ENCODE measurements at places on chromosomes 7 and 10.

DNA sequence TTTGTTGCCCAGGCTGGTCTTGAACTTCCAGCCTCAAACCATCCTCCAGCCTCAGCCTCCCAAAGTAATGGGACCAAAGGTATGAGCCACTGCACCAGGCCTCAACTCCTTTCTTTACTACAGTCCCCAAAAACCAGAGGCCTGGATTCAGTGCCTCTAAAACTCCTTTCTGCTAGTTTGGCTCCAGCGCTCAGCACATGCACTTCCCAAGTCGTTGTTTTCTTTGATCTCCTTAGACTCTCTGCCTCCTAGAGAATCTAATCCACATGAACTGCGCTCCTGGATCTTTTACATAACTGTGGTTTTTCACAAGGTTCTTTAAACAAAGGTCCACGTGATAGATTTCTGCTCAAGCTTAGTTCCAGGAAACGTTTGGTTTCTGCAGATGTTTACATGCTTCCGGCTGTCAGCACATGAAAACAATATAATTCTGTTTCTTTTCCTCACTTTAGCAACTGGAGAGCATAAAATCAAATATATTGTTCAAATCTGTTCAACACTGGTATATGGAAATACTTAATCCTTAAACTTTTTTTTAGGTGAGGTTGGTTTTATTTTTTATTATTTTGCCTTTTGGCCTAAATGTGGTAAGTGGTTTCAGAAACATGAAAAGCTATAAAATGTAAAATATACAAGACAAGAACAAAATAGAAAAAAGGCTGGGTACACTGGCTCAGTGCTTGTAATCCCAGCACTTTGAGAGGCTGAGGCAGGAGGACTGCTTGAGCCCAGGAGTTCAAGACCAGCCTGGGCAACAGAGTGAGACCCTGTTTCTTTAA is 270.5 kb upstream of the MKLN1 start:
- DNase-seq = peak; percentile 33

DNA sequence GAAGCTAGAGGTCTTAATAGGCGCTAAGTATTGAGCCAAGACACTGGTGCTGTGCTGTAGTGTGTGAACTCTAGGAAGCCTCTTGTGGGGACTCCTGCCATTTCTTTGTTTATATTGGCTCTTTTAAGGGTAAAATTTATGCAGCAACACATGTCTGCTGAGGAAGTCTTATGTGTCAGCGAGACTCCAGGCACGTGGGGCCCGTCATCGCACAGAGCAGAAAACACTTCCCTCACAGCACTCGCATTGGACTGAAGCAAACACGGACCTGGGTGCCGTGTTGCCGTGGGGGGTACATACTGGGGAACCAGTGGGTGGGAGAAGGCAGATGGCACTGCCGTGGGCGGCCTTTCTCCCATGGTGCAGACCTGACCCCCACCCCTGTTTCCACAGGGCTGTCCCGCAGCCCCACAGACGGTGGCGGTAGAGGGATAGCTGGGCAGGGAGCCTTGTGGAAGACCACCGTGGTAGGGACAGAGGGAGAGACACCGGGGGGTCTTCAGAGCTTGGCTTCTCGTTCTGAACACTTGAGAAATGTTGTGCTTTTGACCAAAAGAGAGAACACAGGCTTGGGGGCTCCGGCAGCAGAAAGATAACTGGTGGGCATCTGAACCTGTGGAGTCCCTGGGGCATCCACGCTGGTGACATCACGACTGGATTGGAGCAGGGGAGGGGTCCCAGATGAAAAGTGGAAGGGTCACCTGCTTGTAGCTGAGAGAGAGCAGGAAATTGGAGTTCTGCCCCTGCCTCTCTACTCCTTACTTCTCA is 284.7 kb upstream of the SHH start:
- no peak for DNase-seq

GRCh38 chr7:122949186-122949585 is 46.3 kb downstream of the TAS2R16 start:
- no peak for DNase-seq

GRCh38 chr10:24871011-24871935 is 81.1 kb downstream of the PRTFDC1 start:
- DNase-seq = no peak

DNA sequence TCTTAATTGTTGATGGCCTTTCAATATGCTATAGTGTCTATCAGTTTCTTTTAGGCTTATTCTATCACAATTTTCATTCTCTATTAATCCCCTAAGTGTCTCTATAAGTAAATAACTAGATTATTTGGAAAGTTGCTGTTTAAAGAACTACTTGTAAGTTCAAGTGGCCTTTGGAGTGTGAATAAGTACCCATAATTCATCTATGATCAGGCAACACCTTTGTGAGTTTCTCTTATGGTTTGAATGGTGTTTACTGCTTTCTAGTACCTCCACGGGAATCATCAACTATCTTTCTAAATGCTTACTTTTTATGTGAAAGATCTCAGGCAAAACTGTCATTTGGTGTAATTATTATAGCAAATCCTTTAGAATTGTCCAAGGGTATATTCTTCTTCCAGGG is 166.7 kb downstream of the POU6F2 start:
- DNase-seq = no peak

GRCh38 chr7:111438369-111439289 is 123.7 kb downstream of the IMMP2L start:
- DNase-seq = peak; percentile 65

DNA sequence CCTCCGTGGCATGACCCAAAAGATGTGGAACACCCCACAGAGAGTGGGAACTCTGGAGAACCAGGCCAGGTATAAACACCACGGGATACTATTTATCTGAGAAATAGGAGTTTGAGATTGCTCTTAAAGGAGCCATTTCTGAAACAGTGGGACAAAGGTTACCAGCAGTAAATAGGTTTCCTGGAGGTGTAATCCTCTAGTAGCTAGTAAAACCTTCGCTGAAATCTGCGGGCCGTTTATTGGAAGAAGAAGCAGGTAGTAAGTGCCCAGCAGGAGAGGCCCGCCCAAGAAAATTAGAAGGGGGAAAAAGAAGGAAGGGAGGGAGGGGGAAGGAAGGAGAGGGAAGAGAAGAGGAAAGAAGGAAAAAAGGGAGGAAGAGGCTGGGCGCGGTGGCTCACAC is 51.6 kb downstream of the CHST3 start:
- DNase-seq = no peak

DNA sequence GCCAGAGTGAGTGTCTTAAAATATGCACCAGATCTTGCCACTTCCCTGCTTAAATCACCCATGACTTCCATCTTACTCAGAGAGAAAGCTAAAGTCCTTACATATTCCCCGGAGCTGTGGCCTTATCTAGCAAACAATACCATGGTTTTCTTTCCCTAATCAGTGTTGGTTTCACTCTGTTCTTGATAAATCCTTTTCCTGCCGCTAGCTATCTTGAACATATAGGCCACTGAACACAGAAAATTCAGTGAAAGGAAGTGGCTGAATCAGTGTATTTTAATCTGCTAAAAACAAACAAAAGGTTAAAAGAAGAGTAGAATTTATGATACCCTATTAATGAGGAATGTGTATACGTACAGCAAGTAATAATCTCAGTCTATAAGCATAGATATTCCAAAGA is 42.0 kb upstream of the JAZF1 start:
- DNase-seq = no peak

GRCh38 chr7:55303220-55303619 is 61.9 kb upstream of the LANCL2 start:
- DNase-seq = no peak

GRCh38 chr7:129423700-129424410 is 10.4 kb upstream of the STRIP2 start:
- DNase-seq = peak; percentile 76

DNA sequence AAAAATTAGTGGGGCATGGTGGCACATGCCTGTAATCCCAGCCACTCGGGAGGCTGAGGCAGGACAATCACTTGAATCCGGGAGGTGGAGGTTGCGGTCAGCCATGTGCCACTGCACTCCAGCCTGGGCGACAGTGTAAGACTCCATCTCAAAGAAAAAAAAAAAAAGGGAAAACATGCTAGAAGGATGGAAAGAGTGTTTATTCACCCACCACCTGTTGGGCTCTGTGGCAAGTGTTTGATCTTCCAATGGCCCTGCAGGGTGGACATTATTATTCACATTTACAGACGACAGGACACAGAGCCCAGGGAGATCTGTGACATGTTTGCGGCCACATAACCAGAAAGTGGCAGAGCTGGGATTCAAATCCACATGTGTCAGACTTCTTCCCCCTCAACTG is 33.2 kb upstream of the SMARCD3 start:
- no peak for DNase-seq

GRCh38 chr10:77162697-77163096 is 474.9 kb downstream of the KCNMA1 start:
- peak; percentile 95 for DNase-seq

DNA sequence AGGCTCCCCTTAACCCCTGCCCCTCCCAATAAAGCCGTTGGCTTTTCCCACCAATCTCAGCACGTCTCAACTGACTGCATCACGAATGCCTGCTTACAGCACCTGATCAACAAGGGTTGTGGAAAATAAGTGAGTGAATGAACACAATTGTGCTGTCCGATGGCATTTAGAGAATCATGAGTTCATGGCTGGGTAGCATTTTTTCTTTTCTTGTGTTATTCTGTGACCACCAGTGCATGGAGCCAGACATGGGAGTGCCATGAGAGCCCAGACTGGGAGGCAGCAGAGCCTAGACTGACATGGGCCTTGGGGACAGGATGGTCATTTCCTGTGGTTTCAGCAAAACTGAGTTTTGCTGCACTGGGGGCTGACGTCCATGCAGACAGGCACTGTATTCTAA is 254.1 kb upstream of the IGFBP3 start:
- no peak for DNase-seq

DNA sequence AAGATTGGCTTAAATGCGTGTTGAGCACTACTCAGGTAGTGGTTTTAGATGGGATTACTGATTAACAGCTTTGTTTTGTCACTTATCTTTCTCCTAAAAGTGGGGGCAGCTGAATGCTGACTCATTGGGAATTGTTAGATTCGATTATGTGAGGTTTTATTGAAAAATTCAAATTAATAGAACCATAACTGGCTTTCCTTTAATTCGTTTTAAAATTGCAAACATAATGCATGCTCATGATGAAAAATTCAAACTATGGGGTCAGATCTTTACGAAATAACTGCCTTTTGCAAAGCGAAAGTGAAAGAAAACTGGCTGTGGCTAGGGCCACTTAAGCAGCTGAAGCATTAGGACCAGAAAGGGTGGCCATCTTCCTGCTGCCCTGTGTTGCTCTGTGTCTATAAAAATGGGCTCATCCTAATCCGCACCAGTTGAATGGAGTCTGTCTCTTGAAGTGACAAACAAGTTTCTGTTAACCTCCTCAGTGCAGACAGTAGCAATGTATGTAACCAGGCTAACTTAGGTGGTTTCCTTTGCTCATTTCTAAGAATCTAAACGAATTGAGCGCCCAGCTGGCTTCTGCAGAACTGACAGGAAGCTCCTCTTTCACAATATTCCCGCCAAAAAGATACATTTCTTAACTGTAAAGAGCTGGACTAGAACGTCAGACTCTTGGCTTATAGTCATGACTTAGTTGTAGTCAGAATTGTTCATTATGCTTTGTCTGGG is 27.8 kb downstream of the DENND10 start:
- no peak for DNase-seq

- DNase-seq = no peak
Observed at GRCh38 chr7:123573341-123573740, 15.7 kb upstream of the NDUFA5 start.

DNA sequence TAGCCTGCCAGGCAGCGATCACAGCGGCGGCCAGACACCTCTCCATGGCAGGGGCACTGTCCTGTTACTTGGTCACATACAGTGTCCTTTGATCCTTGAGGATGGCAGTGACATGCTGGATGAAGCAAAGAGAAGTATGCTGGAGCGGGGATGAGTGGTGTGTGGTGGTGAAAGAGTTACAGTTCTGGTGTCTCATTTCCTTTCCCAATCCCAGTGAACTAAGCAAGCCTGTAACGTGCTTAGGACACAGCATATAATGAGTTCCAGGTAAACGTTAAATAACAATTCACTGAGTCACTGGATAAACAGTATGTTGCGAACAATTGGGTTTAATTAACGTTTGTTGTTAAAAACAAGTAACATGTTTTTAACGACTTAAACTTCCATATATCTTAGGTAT is 63.5 kb upstream of the LAMB1 start:
- DNase-seq = peak; percentile 88

DNA sequence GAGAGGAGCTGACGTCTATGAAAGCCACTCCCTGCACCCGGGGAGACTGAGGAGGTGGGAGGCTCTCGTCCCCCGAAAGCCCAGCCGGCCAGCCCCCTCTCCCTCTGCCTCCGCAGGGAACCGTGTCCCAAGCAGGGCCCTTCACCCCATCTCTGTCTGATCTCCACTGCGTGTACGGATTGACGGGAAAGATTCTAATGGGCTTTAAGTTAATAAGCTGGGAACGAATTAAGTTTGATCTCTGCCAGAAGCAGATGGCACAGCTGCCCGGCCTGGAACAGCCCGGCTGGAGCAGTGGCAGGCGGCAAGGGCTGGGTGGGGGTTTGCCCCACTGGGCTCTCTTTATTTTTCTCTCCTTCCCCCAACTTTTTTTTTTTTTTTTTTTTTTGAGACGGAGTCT is 6.1 kb upstream of the SLC29A4 start:
- no peak for DNase-seq

DNA sequence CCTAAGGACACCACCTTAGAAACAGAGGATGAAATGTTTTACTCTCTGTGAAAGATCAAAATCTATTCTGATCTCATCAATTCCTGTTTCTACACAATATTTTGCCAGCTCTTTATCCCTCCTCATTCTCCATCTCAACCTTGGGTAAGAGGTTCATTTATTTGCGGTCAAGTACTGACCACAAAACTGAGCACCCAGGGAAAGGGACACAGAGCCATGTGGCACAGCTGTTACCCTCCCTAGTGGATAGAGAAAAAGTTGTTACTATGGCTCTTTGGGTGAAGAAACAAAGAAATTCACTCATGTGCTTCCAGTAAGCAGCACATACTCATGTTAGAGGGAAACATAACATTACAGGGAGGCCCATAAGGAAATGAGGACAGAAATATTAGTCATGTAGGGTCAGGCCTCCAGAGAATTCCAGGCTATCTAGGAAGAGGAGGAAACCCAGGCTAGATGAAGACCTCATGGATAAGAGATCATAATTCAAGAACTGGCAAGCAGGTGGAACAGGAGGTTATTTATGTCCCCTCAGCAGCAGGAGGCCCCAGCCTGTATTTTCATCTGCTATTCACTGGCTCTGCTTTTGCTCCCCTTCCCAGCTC is 114.5 kb downstream of the ATE1 start:
- peak; percentile 14 for DNase-seq

- DNase-seq = no peak
Observed at GRCh38 chr10:50824782-50825181, 60.6 kb downstream of the A1CF start.
